ENCODE measurements at places on chromosomes 12 and 14.
A peak's percentile ranks its signal among the peaks of the same experiment; 100 is the strongest.

GRCh38 chr12:12821975-12822374 lies 8.8 kb downstream of the DDX47 start:
- DNase-seq = no peak

DNA sequence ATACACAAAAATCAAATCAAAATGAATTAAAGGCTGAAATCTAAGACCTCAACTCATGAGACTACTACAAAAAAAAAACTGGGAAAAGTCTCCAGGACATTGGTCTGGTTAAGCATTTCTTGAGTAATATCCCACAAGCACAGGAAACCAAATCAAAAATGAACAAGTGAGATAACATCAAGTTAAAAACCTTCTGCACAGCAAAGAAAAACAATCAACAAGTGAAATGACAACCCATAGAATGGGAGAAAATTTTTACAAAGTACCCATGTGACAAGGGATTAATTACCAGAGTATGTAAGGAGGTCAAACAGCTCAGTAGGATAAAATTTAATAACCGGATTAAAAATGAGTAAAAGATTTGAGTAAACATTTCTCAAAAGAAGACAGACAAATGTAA lies 338.7 kb downstream of the SLC16A7 start:
- no peak for DNase-seq

GRCh38 chr12:93570552-93571364 lies 1.7 kb upstream of the SOCS2 start:
- DNase-seq = peak; percentile 34

DNA sequence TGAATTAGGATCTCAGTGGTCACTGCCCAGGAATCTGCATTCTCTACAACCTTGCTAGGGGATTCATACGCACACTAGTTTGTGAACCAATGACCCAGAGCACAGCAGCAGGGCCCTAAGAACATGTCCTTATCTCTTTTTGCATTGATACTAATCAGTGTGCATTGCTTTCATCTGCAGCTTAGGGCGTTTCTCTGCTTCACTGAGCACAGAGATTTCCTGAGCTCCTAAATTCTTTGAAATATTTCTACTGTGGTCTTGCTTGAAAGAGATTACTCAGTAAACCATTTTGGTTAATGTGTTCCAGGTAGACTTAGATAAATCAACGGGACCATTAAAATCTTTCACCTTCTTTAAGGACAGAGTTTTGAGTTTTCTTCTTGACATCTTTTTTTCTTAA lies 351.3 kb upstream of the KITLG start:
- DNase-seq = no peak

- DNase-seq = no peak
Observed at GRCh38 chr12:51922762-51923505, 15.6 kb downstream of the ACVRL1 start.

DNA sequence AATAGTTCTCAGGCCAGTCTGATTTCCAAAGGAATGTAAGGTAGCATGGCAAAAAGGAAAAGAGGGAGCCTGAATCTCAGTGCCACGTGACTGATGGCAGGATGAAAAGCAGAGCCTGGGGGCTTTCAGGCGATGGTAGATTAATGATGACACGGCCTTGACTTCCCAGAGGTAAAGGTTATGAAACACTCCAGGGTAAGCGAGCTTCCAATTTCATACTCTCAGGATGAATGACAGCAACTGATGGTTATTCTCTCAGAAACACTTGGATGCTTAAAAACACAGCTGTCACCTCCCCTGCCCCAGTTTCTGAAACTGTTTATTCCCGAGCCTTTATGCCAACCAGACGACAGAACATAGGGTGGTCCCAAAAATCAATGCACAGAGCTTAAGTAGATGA lies 28.8 kb downstream of the GDF11 start:
- no peak for DNase-seq

DNA sequence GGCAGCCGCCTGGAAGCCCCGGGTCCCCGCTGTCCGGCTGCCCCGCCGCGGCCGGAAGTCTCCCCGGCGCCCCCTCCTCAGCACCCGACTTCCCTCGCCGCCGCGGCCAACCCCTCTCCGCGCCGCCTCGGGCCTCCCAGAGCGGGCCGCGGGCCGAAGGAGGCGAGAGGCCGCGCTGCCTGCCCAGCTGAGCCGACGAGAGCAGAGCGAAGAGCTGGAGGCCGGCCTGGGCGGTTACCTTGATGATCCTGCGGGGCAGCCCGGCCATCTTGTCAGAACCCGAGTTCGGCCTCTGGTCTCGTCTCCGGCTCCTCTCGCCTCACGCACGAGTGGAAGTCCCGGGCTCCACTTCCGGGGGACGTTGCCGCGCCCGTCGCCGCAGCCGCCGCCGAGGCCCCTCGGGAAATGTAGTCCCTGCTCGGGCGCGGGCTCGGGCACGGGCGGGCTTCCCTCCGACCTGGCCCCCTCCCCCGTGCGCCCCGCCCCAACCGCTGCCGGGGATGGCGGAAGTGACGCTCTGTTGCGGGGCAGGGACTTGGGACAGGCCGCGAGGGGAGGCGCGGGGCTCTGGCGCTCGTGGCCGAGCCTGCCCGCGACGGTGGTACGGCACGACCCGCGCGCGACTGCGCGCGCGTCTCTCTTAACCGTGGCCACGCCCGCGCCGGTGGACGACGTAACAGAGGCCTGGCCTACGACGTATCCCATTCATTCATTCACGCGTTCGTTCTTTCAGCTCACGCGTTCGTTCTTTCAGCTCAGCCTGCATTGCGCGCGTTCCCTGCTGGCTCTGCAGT lies at the start of gene UBE2N:
TSS of gene UBE2N (minus strand) at position 331 of the 794 bp plus-strand sequence. CDS start at position 268, 63 bp downstream.
- DNase-seq = peak; percentile 95

DNA sequence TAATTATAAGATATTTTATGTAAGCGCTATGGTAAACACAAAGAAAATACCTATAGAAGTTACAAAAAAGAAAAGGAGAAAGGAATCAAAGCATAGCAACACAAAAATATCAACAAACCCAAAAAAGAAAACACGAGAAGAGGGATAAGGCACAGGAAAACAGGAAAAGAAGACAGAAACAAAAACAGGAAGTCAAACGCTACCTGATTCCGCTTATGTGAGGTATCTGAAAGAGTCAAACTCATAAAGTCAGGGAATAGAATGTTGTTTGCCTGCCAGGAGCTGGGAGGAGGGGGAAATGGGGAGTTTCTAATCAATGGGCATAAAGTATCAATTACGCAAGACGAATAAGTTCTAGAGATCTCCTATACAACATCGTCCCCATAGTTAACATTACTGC lies 39.9 kb upstream of the GPR132 start:
- no peak for DNase-seq

DNA sequence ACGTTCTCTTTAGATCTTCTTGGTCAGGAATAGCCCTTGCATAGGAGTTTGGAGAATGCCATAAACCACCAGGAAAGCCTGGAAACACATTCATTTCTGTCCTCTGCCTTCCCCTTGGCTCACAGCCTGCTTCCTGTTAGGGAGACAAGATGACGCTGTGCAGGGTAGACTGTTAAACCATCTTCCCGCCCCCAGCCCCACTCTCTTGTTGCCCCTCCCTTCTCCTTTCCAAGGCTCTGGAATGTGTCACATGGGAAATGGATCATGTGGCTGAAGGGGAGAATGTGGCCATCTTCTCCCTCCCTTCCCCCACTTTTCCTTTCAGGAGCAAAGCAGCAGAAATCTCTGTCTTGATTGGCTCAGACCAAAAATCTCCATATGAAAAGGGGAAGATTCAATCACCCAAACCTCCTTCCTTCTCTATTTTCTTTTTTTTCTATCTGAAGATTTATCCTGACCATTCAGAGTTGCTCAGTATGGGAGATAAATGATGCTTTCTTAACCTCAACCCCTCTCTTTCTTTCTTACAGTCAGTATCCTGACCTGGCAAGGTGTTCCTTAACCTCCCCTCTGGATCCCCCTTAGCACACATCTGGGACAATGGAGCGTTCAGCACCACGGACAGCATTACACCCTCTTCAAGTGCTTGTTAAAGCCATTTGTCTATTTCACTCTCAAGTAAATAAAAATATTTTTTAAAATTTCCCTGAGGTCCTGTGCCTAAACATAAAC lies 11.4 kb downstream of the GPR19 start:
- peak; percentile 41 for DNase-seq

DNA sequence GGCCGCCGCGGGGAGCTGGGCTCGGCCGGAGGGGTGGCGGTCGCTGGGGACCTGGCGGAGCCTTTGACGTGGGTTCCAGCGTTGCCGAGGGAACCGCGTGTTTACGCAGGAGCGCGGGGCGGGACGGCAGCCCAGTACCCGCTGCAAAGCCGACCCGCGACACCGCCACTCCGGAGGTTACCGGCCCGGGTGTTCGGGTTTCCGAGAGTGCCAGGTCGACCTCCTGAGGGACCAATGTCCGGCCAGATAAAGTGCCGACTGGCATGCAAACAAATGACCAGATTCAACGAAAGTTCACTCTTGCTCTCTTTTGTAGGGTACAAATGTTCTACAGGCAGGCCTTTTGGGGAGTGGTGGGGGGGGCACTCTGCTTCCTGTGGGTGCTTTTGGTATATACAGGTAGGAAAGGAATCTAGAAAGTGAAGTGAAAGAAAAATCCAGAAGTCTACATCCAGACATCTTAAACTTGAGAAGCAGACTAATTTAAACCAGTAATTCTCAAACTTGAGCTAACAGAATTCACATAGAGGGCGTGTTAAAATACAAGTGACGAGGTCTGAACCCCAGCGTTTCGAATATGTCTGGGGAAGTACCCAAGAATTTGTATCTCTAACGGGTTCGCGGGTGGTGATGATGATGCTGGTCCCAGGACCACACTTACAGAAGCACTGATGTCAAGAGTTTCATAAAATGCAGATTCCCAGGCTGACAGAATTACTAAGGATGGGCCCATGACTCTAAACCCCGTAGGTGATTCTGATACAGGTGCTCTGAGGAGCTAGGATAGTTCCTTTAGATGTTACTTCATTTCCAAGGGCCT lies at the start of gene GPR135:
TSS of gene GPR135 (minus strand) at position 65 of the 820 bp plus-strand sequence. CDS start 154 bp downstream, outside the sequence.
- no peak for DNase-seq

DNA sequence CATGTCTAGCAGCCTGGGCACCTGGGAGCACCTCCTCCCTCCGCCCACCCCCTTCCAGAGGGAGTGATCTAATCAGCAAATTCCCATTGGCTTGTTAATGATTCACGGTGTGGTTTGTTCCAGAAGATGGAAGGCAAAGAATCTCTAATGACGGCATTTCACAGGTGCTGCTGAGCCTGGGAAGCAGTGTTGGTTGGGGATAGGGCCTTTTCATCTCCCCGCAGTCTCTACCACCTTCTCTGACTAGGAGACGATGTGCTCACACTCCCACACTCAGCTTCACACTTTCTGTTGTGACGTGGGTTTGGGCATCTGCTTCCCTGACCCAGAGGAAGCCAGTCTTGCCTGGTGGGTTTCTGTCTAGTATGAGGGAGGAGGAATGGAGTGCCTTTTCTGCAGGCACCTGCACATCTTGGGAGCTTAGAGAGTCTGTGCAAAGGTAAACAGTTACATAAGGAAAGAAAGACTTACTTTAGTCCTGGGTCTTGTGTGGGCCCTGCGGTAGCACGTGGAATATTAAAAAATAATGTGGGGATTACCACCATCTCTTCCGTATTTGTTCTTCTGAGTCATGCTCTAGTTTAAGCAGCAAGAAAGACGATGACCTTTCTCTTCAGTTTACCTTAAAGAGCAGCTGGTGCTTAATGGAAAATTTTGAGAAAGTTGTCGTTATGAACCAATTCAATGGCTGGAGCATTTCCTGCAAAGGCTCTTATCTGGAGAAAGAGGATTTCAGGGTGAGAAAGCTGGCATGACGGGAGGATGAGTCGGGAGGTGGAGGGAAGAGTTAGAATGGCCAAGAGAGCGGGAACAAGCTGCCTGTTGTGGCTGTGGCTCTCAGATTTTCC lies 70.6 kb upstream of the ARHGAP5 start:
- peak; percentile 81 for DNase-seq

GRCh38 chr12:29944269-29945000 lies 160.7 kb upstream of the TMTC1 start:
- DNase-seq = peak; percentile 97

All from SHP77 treated with DMSO at 0.1 percent for 48 hours (cell line).